GM04503 (cell line): ENCODE measurements at places on chromosomes 6 and 20.

DNA sequence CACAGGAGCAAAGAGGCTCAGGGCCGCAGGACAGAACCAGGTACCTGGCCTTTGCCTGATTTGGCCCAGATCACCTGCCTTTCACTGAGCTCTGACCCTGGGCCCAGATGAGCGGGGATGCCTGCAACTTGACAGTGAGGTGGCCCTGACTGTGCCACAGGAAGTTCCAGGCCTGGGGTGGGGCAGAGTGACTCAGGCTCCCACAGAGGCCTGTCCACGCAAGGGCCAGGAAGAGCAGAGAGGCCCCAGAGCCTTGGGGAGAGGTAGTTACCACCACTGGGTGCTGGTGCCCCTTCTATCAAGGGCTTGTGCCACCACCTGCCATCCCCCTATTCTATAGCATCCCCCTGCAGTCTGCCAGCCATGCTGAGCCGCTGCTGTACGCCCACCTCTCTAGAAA, 4.1 kb upstream of the NOL4L start:
- no peak for DNase-seq

GRCh38 chr6:6246544-6246943, 73.9 kb downstream of the F13A1 start:
- no peak for DNase-seq

GRCh38 chr6:122307577-122307976, 91.9 kb upstream of the HSF2 start:
- DNase-seq, result no peak

DNA sequence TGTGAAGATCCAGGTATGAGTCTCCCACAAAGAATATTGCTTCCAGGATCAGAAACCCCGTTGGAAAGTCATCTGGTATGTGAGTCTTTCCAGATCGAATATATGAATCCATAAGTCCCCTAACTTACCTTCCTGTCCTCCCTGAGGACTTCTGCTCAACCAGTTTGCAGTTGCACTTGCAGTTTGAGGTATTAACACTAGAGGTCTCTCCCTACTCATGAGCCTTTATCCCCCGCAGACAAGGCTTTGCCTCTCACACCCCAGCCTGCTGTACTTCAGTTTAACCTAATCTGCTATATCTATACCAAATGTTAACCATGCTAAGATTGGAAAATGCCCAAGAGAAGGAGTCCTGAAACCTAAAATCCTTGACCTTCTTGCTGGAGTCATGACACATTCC, 135.3 kb upstream of the DEFB112 start:
- no peak for DNase-seq

GRCh38 chr6:21393441-21394165, 199.9 kb upstream of the SOX4 start:
- no peak for DNase-seq

- no peak for DNase-seq
Observed at GRCh38 chr20:54254596-54254995, 46.7 kb downstream of the PFDN4 start.

DNA sequence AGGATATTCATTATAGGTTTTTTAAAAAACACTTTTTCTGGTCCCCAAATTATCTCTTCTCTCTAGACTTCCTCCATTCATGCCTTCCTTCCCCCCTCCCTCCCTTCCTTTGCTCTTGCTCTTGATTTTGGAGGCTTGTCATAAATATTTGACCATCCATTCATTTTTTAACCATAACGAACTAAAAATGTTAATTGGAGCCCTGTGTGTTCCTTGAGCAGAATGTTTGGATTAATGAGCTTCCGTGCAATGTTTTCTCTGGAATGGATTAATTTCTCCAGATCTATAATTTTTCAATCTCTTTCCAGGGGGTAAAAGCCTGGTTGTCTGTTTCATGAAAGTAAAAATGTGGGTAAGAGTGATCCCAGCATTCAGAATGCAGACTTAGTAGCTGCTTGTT, 155.5 kb downstream of the ESR1 start:
- DNase-seq, result no peak

GRCh38 chr6:162271922-162272321, 455.6 kb downstream of the PRKN start:
- DNase-seq, result no peak

GRCh38 chr20:47350181-47350550, 6.3 kb downstream of the ZMYND8 start:
- no peak for DNase-seq

DNA sequence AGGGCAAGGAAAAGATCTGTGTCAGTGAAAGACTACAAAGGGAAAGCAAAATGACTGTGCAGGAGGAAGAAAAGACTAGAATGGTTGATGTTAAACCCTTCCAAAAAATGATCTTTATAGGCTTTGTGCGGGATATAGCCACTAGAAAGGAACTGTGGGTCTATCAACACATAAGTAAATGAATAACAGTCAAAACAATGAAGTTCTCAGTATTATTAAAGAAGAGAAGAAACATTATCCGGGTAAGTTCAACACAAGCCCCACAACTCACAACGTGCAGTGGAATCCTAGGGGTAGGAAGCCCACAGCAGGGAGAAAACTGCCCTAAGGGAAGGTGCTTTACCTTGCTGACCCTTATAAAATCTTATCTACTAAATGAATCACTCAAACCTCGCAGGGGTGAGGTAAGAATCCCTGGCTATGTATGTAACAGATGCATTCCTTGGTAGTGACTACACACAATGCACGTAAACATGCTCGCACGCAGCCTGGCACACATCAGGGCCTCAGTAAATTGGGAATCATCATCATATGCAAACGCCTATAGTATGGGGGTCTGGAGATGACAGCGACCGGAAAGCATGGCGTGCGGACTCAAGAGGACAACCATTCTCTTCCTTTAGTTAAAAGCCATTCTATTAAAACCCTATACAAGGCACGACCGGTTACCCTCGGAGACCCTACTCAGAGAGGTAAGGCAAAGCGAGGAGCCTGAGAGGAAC, 11.3 kb downstream of the TFAP2A start:
- DNase-seq, result no peak

DNA sequence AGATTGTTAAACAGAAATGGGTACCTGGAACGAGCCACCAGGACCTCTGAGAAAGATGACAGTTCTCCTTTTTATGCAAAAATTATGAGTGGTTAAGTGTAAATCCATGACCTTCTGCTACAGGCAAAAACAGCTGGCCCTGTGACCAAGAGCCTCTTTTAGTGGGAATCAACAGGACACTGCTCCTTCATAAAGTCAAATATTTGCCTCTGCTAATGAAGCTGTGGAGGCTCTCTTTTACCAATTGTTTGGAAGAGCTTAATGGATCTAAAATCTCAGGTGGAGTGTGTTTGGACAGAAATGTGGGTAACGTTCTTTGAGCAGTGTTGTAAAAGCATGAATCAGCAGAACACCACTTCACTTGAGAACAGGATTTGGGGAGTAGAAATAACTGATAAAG, 117.5 kb upstream of the PCSK2 start:
- no peak for DNase-seq

- DNase-seq, result no peak
Observed at GRCh38 chr20:18904624-18905023, 91.0 kb downstream of the SCP2D1 start.

- no peak for DNase-seq
Observed at GRCh38 chr6:131456565-131456964, 116.5 kb upstream of the ARG1 start.

DNA sequence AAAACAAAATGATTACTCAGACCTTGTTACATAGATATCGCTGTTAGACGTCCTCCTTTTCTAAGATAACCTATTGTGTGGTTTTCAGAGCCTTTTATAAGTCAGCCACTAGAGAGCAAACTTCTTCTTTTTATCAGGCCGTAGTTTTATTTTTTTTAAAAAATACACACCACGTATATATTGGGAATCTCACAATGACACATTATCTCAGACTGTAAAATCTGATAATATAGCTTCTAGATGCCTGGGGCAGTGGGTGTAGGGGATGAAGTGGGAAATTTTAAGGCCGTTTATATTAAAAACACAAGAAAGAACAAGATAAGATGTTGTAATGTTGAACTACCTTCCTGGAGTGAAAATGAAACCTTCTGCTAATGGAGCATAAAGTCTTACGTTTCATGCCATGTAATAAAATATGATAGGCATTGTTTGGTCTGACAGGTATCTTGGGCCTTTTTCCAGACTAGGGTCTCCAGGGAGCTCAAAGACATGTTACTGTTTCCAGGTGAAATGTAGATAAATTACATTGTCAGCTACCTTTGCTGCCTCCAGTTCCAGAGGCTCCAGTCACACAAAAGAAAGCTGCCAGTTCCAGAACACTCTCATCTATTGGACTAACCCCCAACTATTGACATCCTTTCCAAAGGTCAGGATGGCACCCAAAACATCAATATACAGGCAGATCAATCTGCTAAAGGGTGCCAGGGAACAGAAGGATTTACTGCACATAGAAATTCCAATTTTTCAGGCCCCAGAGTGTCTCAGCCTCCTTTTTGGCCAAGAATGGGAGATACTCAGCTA, 130.2 kb upstream of the AKIRIN2 start:
- DNase-seq, result no peak

GRCh38 chr20:2671977-2672376, 8.0 kb upstream of the IDH3B start:
- no peak for DNase-seq

GRCh38 chr6:46925563-46926253, 4.0 kb upstream of the ADGRF5 start:
- peak; percentile 71 for DNase-seq

DNA sequence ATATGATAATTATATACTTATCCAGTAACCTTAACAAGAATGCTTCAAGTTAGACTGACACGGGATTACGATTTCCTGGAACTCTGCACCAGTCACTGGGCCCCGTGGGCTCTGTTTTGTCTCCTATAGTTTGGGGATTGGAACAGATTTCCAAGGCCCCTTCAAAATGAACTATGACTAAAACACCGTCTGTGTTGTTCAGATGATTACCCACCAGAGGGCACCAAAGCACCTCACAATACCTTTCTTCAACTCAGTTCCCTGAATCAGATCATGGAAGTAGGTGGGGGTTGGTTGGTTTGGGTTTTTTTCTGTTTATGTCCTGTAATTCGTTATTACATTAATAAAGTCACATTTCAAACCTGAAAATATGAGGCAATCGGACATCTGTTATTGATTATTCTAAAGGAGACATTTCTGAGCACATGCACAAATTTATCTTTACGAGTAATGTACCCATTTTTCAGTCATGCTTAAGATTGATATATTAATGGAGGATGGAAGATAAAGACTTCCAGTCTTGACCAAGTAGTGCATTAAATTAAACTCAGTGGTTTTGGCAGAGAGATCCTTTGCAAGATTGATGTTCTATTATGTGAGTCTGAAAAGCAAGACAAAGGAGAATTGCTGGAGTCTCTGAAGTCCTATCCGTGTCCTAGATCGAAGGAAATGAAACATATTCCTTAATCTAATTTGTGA, 112.0 kb upstream of the COL21A1 start:
- DNase-seq, result no peak

DNA sequence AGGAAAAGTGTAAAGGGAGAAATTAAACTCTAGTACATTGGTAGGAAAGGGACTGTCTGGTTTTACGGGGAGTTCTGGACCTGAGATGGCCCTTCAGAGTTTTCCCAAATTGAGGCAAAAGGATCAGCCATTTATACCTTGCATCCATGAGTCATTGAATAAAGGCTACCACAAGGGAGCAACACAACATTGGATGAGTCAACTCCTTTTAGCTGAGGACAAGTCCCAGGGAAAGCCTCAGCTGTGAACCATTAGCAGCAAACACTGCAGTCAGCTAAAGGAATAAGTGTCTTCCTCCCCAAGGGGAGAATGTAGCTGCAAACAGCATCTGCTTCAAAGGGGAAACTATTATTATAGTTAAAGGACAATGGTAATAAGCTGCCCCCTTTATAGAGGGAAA, 468.7 kb upstream of the ID4 start:
- peak; percentile 12 for DNase-seq

DNA sequence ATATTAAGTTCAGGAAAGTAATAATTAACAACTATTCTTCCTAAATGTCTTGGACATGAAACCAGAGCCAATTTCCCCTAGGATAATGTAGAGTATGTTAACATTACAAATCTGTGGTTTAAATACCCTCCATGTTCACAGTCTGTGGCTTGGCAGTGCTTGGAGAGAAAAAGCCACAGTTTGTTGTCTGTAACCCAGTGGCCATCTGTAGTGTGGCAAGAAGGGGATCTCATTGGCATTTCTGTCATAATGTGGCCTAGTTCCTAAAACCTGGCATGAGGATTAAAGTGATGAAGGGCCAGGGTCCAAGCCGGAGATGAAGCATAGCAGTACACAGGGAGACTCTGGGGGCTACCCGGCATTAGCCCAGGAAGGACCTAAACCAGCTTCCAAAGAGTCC, 31.2 kb downstream of the SYNE1 start:
- no peak for DNase-seq

DNA sequence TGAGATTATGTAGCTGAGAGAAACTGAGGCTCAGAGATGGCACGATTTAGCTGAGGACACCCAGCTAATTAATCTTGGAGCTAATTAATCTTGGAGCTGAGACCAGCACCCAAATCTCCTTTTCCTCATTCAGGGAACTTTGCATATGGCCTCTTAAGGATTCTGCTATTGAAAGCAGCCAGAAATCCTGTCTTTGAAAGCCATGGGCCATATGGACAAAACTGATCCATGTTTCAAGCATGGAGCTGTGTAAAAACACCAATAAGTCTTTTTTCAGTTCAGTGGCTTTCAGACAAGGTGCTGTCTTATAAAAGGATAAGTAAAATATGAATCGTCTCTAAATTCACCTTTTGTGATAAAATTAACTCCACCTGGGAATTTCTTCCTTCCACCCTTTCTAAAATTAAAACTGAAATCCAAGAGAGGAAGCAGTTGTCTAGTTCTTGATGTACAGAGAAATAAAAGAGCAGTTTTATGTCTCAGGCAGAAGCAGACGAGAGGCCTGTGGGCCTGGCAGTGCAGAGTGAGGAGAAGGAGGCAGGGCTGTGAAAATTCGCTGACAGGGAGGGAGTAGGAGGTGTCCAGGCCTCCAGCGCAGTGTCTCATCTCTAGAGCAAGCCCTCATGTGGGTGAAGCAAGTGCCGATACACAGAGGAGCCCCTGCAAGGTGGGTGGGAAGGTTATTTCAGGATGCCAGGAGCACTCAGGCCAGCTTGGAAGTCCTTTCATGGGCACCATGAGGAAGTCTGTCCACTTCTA, 266.9 kb downstream of the UST start:
- no peak for DNase-seq

- DNase-seq, result no peak
Observed at GRCh38 chr6:106490030-106490429, 129.5 kb downstream of the CRYBG1 start.

GRCh38 chr6:16157909-16158308, 29.0 kb downstream of the MYLIP start:
- no peak for DNase-seq

DNA sequence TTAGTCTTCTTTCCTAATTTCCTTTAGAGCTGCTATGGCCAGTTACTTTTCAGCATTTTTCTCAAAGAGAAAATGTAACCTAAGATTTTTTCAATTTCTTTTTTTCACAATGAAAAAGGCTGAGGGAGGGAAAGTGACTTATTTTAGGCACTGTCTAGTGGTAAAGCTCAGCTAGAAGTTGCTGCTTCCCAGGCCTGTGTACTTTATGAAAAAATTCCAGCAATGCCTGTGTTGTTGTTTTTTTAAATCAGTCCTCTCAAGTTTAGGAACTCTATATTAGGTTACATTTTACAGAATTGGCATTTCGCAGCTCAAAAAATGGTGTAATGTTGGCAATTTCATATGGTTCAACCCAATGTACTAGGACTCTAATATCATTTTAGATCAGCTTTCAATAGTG, 269.6 kb downstream of the ARID1B start:
- DNase-seq, result no peak

- no peak for DNase-seq
Observed at GRCh38 chr6:34576286-34576955, 20.3 kb upstream of the SPDEF start.

GRCh38 chr6:121890307-121890910, 455.0 kb downstream of the GJA1 start:
- DNase-seq, result no peak

GRCh38 chr20:53623454-53624211, 30.0 kb upstream of the ZNF217 start:
- DNase-seq, result no peak
